Activated T-helper 1 cell treated with anti-CD3 and anti-CD28 coated beads, Interleukin-2, amount 50 U/mL, for 16 hours (primary cell): ENCODE measurements at places on chromosomes 16 and 17.

- DNase-seq, result no peak
Measured at GRCh38 chr16:27225536-27226360, 22.4 kb downstream of the KDM8 start.

DNA sequence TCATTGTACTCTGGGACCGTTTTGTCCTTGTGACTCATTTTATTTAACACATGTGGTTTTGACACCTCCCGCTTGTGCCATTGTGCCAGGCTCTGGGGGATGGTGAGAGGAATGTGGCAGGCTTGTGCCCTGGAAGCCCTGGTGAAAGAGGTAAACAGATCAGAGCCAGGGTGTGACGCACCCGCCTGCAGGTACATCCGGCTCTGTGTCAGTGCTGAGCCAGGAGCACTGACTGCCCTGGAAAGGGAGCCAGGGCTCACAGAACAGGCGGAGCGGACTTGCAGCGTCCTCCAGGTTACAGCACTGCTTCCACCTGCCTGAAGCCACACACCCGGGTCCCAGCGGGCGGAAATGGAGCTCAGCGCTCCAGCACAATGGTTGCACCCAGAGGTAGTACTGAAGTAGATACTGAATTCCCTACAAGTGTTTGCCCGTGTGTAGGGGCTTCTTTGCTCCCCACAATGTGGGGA, 30.6 kb downstream of the CDRT15 start:
- DNase-seq, result peak; percentile 58

DNA sequence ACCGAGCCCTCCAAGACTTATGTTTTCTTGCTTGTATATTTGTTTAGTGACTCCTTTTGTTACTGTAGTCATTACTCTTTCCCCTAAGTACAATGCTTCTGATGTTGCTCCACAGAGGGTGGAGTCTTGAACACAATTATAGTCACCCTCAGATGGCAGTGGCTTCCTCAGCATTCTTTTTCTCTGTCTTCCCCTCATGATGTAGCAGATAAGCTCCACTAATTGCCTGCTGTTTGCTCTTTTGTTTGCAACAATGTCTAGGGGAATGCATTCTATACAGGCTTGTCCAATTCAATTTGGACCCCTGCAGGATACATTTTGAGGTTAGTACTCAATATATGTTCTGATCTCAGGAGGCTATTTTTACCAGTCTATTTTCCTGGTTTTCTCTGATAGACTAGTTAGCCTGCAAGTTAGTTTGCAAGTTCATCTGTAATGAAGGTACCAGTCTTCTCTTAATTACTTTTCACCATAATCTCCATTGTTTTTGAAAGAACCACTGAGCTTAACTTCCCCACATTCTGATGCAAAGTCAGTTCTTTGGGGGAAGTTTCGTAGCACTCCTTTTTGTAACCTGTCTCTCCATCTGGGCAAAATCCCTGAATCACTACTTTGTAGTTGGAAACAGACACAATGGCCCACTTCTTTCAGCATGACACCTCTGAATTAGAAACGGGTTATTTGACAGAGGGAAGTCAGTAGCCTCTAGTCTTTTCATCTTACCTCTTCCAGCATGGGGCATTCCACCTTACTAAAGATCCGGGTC, 1509.2 kb downstream of the CDH11 start:
- DNase-seq, result no peak

GRCh38 chr17:8887834-8888703, 20.6 kb upstream of the PIK3R6 start:
- DNase-seq, result no peak

- peak; percentile 32 for DNase-seq
Measured at GRCh38 chr17:45160447-45161287, 1.0 kb upstream of the HEXIM2 start.

DNA sequence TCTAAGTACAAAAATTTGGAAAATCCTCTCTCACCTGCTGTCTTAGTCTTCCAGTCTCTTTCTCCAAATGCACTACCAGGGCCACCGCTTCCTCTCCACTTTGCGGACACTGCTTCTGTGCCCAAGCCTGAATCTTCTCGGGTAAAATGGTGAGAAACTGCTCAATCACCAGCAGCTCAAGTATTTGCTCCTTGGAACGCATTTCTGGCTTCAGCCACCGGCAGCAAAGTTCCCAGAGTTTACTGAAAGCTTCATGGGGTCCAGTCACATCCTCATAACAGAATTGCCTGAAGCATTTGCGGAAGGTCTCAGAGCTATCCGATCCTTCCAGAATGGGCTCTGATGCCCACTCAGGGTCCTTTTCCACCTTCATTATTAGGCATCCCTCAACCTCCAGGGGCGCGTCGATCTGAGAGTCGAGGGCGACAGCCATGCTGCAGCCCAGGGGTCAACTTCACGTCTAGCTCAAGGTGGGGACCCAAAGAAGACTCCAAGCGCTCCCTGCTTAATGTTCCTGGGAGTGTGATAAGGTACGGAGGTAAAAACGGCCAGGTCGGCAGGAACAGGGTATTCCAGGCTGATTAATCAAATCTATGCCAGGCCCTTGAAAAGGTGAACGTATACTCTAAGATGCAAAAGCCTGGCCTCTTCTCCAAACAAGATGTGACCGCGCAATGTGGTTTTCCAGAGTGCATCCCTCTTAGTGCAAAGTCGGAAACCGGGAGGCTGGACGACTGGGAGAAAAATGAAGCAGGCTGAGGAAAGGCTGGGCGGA, 763 bp downstream of the ZKSCAN2 start:
- DNase-seq, result no peak

GRCh38 chr17:610276-610675, 104.4 kb downstream of the VPS53 start:
- DNase-seq, result no peak

- DNase-seq, result no peak
Measured at GRCh38 chr16:88494335-88495154, 41.5 kb downstream of the ZFPM1 start.

GRCh38 chr16:28895609-28896008, 17.3 kb downstream of the ATP2A1 start:
- no peak for DNase-seq

GRCh38 chr17:72555052-72555451, 434.2 kb downstream of the SOX9 start:
- DNase-seq, result no peak

DNA sequence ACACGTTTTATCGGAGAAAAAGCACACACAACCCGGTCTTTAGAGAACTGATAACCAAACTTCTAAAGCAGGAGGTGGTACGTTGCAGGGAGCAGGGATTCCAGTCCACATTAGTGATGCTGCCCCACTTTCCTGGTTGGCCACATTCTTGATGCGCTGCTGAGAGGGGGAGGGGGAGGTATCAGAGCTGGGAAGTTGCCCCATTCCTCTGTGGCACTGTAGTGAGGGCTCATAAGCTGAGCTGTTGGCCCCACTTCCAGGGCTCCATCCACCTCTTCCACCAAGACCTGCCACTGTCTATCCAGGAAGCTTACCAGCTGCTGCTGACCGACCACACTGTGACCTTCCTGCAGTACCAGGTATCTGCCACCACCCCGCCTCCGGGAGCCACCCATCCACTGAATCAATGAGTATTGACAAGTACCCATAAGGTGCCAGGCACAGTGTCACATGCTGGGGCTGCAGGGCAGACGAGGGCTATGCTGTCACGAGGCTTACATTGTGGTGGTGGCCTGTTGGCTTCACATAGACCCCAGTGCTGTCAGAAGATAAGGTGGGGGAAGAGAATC, 1.1 kb downstream of the TSEN54 start:
- no peak for DNase-seq

GRCh38 chr16:76346210-76346609, 69.0 kb downstream of the CNTNAP4 start:
- DNase-seq, result no peak

GRCh38 chr17:82330322-82331239, 3.0 kb downstream of the SECTM1 start:
- DNase-seq, result no peak

DNA sequence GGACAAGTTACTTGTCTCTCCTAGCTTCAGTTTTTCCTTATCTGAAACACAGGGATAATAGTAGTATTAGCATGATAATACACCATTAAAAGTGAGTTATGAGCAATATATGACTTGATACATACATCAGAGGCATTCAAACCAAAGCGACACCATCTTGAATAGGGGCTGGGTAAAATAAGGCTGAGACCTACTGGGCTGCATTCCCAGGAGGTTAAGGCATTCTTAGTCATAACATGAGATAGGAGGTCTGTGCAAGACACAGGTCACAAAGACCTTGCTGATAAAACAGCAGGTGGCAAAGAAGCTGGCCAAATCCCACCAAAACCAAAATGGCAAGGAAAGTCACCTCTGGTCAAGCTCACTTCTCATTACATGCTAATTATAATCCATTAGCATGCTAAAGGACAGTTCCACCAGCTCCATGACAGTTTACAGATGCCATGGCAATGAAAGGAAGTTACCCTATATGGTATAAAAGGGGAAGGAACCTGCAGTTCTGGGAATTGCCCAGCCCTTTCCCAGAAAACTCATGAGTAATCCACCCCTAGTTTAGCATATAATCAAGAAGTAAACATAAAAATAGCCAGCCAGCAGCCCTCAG, 37.2 kb upstream of the HS3ST3A1 start:
- no peak for DNase-seq

GRCh38 chr16:88045820-88046303, 94.6 kb downstream of the BANP start:
- no peak for DNase-seq

DNA sequence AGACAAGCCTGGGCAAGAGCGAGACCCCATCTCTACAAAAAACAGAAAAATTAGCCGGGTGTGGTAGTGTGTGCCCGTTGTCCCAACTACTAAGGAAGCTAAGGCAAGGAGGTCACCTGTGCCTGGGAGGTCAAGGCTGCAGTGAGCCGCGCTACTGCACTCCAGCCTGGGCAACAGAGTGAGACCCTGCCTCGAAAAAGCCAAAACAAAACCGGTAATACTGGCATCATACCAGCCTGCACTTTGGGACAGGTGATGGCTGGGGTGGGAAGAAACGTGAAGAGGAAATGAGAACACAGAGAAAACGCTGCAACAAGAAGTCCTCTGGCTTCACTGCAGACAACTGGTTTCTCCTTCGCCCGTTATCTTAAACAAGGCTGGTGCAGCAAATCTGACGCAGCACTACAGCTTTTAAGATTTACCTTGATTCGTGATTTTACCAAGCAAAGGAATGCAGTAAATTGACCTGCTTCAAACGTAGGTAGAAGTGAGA, 725 bp upstream of the CASC3 start:
- no peak for DNase-seq

- no peak for DNase-seq
Measured at GRCh38 chr16:28846933-28847273, 755 bp upstream of the TUFM start.

DNA sequence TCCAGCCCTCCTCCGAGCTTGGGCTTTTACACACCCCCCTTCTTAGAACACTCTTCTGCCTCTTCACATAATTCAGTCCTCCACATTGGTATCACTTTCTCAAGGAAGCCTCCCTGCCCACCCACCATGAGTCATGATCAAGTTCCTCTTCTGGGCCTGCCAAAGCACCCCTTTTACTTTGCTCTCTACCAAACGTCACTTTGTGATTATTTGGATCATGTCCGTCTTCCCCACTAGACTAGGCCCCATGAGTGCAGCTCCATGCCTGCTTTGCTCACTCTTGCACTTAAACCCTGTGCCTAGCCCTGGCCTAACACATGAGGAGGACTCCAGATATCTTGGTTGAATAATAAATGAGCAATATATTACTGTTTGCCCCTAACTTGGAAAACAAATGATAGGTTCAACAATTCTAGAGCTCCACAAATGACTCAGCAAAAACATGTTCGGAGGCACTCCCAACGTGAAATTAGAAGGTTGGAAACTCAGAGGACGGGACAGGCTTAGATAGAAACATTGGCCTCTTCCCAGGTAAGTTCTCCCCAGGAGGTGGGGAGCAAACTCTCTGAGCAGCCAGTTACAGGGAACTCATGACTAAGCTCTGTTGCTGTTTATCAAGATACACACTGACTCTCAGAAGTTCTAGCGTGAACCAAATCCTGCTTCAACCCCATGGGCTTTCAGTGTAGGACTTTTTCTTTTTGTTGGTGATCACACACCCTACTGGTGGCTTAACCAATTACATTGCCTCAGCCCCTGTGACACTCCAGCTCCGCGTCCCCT, 28.3 kb downstream of the G6PC1 start:
- DNase-seq, result no peak

- no peak for DNase-seq
Measured at GRCh38 chr16:79328402-79329165, 272.0 kb downstream of the MAF start.

DNA sequence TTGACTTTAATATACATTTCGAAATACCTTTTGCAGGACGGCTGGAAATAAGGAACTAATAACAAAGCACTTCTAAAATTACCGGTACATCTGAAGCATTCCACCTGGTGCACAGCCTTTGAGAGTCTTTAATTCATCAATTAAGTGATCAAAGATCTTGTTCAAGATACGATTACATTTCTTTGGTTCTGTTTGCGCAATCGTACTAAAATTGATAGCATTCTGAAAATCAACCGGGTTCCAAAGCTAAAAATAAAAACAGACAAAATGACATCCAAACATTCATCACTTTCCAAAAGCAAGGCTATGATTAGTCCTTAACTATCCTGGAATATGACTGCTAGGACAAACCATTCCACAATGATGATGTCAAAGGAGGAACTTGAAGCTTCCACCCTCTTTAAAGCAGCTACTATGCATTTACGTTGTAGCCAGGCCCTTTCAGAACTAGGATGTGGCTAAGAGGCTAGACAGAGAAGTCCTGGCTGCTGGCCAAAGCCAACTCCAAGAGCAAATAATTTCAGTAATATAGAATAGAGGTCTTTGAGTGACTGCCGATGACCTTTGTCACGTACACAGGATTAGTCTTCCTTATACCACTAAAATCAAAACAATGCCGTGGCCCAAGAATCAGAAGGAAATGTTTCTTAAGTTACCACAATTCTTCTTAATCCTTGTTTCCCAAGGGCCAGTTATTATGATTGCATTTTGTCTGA, 299.8 kb upstream of the PSMD7 start:
- no peak for DNase-seq

DNA sequence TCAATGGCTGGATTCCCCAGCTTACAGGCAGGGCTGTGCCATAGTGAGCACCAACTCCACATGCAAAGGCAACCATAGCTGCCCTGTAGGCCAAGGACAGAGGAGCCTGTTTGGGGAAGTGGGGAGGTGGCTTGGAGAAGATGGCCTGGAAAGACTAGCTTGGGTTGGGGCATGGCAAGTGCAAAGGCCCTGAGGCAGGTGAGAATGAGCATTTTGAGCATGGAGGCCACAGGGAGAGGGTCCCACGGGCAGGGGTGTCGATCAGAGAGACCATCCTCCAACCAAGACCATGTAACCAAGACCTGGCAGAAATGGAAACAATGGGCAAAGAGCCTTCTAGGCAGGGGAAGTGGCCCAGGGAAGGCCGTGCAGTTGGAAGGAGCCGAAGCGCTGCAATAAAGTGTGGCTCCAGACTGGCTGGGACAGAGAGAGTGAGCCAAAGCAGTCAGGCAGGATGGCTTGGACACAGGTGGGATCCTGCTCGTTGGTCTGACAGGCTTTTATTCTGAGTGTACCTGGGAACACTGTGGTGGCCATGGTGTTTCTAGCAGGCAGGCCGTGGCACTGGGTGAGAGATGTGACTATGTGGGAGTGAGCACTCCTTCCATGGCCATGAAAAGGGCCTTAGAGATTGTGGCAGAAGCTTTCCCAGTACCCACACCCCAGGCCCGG, 24.8 kb upstream of the MPRIP start:
- no peak for DNase-seq
